Vagina (tissue), 2 donors: ENCODE measurements at places on chromosomes 7 and 10.
A peak's percentile ranks its signal among the peaks of the same experiment; 100 is the strongest.

DNA sequence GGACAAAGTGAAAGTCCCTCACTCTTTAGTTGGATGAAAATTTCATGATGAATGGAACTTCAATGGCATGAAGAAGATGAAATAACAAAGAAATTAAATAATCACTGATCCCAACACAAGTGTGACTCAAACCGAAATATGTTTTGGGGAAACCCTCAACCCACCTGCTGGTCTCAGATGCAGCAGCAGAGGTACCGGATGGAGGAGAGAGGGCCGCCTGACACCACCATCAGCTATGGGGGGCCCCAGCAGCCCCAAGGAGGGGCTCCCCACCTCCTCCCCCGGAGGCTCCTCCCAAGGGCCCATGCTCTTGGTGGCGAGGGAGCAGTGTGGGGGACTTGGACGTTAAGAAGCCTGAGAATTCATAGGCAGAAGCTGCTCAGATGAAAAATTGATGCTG is 137.2 kb upstream of the ADARB2 start:
- no peak overlapping the region for H3K27ac ChIP-seq
- no peak overlapping the region for H3K4me3 ChIP-seq
- DNase-seq: no peak
- no peaks in the 10 kb centered on the region for H3K36me3 ChIP-seq
- no peaks in the 10 kb centered on the region for H3K27me3 ChIP-seq

GRCh38 chr7:74405191-74405898 is 48.4 kb upstream of the GTF2IRD1 start:
- no peaks in the 10 kb centered on the region for H3K4me1 ChIP-seq
- no peak overlapping the region for H3K4me3 ChIP-seq
- DNase-seq: no peak
- H3K27me3 ChIP-seq: no peaks in the 10 kb centered on the region

GRCh38 chr7:38398725-38399321 is 125.4 kb upstream of the TARP start:
- H3K4me1 ChIP-seq: peaks cover 8% of the 10 kb centered on the region
- no peak for DNase-seq
- no peak overlapping the region for H3K27ac ChIP-seq
- no peaks in the 10 kb centered on the region for H3K36me3 ChIP-seq
- no peaks in the 10 kb centered on the region for H3K27me3 ChIP-seq

DNA sequence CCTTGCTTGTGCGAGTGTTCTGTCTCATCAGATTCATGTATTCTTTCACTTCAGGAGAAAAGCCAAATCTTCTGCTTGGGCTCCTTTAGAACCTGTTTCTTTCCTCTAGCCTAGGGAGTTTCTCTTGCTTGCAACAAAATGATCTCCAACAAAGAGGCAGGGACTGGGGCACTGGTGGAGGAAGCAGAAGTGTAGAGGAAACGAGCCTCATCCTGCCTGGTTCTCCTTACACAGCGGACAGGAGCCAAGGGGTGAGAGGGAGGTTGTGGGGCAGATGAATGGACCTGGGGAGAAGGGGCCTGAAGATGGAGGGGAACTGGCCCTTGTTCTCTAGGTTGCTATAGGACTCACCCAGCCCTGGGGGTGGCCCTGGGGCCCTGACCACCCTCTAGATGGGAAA is 141.1 kb downstream of the PKD1L1 start:
- no peaks in the 10 kb centered on the region for H3K27me3 ChIP-seq
- H3K27ac ChIP-seq: no peak overlapping the region
- no peaks in the 10 kb centered on the region for H3K36me3 ChIP-seq
- peak overlapping the region; percentile 27 for H3K4me3 ChIP-seq
- peaks cover 11% of the 10 kb centered on the region for H3K4me1 ChIP-seq

DNA sequence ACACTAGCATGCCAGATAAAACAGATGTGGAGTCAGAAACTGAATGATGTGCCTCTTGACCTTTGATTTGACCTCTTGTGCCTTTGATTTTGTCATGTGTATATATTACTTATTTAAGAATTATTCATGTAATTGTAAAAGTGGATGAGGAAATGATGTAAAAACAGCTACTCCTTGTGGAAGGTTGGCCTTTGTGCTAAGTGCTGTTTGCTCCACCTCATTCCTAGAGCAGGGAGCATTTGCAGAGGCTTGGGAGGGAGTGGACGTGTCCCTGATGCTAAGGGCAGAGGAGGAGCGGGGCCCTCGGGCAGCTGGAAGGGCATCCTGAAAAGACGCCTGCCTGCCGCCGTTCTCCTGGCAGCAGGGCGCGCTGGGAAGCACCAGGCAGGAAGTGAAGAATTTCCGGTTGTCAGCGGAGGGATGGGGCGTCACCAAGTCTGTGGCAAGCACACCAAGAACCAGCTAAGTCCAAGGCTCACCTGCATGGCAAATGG is 197.6 kb upstream of the ZNF32 start:
- H3K27me3 ChIP-seq: no peaks in the 10 kb centered on the region
- peak overlapping the region; percentile 27 for H3K27ac ChIP-seq
- H3K36me3 ChIP-seq: no peaks in the 10 kb centered on the region
- H3K4me3 ChIP-seq: no peak overlapping the region
- DNase-seq: no peak

DNA sequence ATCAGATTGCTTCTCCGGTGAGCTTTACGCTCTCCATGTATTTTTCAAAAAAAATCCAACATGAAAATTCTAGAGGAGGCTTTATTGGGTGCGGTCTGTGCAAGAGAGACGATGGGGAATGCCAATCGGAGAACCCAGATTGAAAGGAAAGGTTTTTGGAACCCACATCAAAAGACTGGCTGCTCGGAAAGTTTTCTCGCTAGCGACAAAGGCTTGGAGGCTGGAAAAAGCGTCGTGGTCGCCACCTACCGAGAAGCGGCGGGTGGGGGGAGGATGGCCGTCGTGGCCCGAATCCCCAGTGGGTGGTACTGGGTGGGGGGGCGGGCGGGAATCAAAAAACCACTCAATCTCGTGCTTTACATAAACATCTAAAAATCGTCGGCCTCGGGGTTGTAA is 1.1 kb upstream of the GTF2I start:
- H3K27me3 ChIP-seq: no peaks in the 10 kb centered on the region
- H3K4me3 ChIP-seq: peak overlapping the region; percentile 93
- peaks cover 34% of the 10 kb centered on the region for H3K4me1 ChIP-seq
- H3K36me3 ChIP-seq: no peaks in the 10 kb centered on the region

DNA sequence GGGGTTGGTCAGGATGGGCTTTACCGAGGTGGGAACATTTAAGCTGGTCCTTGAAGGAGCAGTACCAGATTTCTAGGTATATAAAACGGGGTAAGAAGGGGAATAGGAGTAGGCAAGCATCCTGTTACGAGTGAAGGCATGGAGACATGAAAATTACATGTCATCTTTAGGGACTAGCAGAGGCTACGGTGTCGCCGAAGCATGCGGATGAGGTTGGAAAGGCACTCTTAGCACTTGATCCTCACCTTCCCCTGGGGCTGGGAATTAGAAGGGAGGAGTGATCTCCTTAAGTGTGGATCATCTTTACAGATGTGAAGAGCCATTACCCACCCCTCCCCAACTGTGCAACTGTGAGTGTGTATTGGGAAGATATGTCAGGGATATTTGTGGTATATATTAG is 13.8 kb upstream of the ZRANB1 start:
- H3K27ac ChIP-seq: no peak overlapping the region
- H3K27me3 ChIP-seq: no peaks in the 10 kb centered on the region
- peaks cover 47% of the 10 kb centered on the region for H3K4me1 ChIP-seq
- no peaks in the 10 kb centered on the region for H3K36me3 ChIP-seq
- DNase-seq: no peak

DNA sequence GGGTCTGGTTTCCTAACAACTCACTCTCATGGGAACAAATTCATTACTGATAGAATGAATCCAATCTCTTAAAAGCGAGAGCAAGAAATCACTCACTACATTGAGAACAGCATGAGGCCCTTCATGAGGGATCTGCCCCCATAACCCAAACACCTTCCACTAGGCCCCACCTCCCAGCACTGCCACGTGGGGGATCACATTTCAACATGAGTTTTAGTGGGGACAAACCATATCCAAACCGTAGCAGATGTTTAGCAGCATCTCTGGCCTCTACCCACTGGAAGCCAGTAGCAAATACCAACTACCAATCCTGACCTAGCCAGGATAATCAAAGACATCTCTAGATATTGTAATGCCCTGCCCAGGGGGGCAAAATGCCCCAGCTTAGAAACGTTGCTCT is 243.9 kb downstream of the ARHGAP21 start:
- no peaks in the 10 kb centered on the region for H3K27me3 ChIP-seq
- DNase-seq: no peak
- no peak overlapping the region for H3K4me3 ChIP-seq
- H3K27ac ChIP-seq: no peak overlapping the region
- no peaks in the 10 kb centered on the region for H3K36me3 ChIP-seq
- H3K4me1 ChIP-seq: peaks cover 13% of the 10 kb centered on the region

DNA sequence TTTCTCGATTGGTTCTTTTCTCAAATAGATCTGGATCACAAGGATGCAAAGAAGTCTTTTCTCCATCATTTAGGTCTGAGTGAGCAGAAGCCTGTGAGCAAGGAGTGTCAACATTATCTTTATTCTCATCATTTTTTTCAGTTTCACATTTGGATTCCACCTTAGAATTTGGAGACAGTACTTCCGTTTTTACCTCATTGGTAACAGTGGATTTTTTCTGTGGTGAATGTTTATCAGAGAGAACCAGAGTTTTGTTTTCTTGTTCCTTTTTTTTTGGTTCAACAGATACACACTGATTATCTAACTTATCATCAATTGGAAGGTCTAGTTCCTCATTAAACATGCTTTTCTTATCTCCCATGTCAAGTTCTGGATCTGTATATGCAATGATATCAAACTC is 151.3 kb downstream of the GALNT11 start:
- no peak overlapping the region for H3K27ac ChIP-seq
- no peak overlapping the region for H3K4me3 ChIP-seq
- no peaks in the 10 kb centered on the region for H3K27me3 ChIP-seq

DNA sequence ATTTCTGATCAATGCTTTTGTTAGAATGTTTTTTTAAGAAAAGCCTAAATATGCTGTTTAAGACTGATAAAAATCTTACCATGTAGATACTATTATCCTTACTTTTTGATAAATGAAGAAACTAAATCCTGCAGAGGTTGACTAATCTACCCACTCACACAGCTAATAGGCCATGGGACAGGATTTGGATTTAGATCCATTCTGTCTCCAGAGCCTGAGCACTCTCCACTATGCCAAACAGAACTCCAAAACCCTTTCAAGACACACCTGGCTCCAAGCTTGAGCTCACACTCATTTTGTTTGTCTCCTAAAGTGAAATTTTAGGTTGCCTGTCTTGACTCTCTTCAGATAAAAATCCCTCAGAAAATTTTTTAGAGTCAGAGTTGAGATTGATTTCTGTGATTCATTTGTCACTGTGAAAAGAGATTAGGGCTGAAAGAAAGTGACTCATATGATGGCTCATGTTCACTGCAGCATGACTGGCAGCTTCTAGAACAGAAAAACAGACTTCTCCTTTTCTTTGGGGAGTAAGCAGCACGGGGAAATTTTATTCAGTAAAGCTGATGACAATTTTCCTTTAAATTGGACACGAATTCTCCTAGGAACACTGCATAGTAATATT is 132.3 kb upstream of the POT1 start:
- H3K4me3 ChIP-seq: no peak overlapping the region
- DNase-seq: no peak
- H3K27me3 ChIP-seq: no peaks in the 10 kb centered on the region
- no peaks in the 10 kb centered on the region for H3K36me3 ChIP-seq

DNA sequence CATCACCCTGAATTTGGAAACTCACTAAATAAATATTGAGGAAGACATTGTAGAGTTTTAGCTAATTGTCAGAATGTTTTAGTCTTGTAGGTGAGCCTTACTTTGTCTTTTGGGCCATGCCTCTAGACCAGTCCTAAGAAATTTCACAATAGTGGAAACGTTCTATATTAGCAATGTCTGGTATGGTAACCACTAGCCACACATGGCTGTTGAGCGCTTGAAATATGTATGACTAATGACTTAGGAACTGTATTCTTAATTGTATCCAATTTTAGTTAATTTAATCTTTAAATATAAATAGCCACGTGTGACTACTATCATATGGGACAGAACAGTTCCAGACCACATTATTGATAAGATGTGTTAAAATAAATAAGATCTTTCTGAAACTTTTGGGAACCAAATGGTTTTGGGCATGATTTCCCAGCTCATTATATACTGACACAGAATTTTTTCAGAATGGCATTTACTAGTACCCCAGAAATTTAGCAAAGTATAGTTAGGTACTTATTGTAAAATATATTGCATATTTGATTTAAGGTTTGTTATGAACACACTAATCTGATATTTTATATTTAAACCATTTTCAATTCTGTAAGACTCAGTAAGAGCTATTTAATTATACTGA is 95.0 kb downstream of the VPS50 start:
- H3K27ac ChIP-seq: no peak overlapping the region
- H3K4me3 ChIP-seq: no peak overlapping the region
- no peaks in the 10 kb centered on the region for H3K27me3 ChIP-seq
- no peak for DNase-seq
- no peaks in the 10 kb centered on the region for H3K36me3 ChIP-seq

DNA sequence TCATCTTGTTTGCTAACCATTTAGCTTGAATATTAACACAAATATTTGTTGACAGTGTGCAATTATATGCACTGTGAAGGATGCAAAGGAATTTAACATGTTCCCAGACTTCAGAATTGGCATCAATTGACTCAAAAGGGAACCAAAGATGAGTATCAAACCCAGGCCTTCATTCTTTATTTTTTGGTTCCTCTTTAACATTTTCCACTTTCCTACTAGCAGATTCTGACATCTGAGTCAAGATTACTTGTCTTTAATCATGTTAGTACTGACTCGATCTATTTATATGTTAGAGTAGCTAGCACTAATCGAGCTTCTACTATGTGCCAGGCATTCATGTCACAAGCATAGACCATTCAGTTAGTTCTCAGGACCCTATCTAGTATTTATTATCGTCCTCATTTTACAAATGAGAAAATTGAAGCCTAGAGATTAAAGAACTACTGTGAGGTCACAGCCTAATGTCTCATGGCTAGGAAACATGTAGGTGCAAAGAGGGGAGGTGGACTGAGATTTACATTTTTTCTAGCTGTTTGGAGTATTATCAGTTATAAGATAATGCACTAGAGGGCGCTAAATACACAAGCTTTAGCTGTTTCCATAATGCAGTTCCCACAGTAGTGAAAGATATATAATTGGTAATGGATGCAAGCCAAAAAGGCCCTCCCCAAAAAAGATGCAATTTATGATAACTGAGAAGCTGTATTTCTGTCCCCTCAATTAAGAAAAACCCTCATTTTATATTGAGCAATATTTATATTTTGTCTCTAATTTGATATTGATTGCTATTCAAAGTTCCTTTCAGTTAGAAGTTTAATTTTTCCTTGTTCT is 32.9 kb upstream of the KMT2E start:
- no peak overlapping the region for H3K4me3 ChIP-seq
- H3K36me3 ChIP-seq: no peaks in the 10 kb centered on the region
- peaks cover 85% of the 10 kb centered on the region for H3K4me1 ChIP-seq
- no peak for DNase-seq
- H3K27me3 ChIP-seq: no peaks in the 10 kb centered on the region
- H3K27ac ChIP-seq: peak overlapping the region; percentile 97
